ENCODE measurements at places on chromosomes 1 and 21.

DNA sequence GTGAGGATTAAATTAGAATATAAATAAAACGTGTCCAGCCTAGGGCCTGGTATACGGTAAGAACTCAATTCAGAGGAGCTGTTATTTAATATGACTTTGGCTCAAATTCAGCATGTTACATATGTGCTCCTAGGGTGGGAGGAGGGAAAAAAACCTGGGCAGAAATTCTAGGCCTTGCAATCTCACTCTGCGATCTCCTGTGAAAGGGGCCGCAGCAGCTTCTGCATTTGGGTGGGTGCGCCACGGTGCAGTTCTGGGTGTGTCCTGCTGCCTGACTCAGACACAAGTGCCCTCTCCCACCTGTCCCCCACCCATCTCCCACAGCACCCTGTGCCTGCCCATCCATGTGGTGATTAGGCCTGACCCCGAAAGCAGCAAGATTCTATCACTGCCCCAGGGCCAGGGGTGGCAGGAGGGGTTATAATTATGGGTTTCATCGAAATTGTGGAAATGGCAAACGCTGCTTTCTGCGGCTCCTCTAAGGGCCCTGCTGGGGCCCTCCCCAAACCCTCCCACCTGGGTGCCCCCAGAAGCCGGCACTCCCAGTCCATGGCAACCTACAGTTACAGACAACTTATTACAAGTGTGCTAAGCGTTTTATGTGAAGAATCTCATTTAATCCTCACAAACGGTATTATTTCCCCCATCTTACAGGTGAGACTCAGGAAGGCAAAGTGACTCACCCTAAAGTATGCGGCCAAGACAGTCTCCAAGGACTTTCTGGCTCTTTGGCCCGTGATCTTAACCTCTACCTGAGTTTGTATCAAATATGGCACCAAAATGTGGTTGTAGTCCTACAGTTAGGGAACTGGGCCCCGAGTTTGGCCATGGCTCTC is 25.5 kb upstream of the GRHL3 start:
- no peak for DNase-seq

GRCh38 chr1:109768820-109769219 is 5.1 kb upstream of the EPS8L3 start:
- no peak for DNase-seq

- no peak for DNase-seq
Observed at GRCh38 chr1:81149649-81150325, 650.9 kb upstream of the ADGRL2 start.

- DNase-seq: peak; percentile 53
Observed at GRCh38 chr1:218699421-218699820, 354.3 kb downstream of the TGFB2 start.

- peak; percentile 27 for DNase-seq
Observed at GRCh38 chr1:67489643-67490042, 59.4 kb upstream of the SERBP1 start.

DNA sequence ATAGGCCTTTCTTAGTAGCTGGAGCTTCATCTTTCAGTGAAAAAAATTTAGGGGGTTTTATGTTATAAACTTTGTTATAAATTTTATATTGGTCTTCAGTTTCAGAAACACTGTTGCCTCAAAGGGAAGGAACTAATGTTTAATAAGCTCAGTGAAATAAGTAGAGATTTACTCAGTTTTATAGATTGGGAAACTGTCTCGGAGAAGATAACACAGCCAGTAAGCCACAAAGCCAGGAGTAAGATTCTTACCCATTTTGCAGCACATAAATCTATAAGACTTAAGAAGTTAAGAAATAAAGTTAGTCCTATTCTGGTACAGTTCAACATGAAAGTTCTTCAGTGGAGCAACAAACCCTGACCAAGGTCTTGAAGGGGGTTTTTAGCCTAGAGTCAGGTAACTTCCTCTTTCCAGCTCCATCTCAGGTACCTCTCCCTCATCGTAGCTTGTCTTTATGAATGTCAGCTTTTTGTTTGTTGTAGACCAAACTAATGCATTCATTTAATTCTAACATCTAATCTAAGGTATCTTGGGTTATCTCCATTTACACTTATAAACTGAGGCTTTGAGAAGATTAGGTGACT is 3.3 kb downstream of the KPNA6 start:
- DNase-seq: no peak

GRCh38 chr1:184298440-184299405 is 88.1 kb upstream of the C1orf21 start:
- peak; percentile 44 for DNase-seq

- no peak for DNase-seq
Observed at GRCh38 chr1:206834217-206834616, 31.2 kb upstream of the IL20 start.

DNA sequence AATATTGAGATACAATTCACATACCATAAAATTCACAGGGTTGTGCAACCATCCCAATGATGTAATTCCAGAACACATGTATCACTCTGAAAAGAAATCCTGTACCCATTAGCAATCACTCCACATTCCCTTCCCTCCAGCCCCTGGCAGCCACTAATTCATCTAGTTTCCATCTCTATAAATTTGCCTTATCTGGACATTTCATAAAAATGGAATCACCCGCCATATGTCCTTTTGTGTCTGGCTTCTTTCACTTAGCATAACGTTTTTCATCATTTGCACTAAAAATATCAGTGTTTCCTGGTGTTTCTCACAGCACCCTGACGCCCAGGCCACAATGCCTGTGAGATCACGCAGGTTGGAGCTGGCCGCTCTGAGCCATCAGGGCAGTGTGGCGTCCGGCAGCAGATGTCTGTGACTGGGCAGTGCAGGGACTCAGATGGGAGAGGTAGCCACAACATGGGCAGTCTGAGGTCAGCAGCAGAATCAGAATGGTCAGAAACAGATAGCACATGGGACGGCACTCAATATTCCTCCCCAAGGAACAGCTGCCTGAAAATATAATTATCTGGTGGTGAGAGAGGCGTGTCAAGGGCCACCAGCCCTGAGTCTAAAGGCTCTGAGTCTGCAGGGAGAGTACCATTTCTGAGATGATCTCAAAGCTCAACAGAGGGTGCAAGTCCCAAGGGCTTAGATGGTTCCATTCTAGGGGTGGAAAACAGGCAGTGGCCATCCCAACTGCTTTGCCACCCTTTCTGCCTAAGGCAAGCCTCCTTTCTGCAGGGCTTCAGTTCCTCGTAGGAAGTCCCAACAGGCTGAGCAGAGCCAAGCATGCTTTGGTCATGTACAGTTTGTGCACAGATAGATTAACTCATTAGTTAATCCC is 129.4 kb upstream of the EDN2 start:
- DNase-seq: peak; percentile 85

- no peak for DNase-seq
Observed at GRCh38 chr1:11610629-11611180, 43.5 kb downstream of the FBXO2 start.

DNA sequence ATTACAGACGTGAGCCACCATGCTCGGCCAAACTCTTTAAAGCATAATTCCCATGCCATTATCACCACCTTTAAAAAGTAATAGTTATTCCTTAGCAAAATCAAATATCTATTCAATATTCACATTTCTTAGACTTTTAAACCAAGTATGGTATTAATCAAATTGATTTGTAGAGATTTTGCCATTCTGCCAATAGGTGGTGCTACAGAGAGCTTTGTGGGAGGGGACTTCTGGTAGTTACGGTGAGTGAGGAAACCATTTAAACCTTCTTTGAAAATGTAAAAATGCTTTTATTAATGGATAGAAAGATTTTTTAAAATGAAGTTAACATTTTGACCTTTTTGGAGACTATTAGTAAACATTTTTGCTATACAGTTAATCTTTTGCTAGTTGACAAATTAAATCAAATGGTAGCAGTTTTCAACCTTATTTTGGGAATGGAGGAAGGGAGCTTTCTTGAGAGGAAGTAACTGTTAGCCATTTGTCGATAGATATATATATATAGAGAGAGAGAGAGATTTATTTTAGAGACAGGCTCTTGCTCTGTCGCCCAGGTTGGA is 19.3 kb downstream of the IARS2 start:
- no peak for DNase-seq

DNA sequence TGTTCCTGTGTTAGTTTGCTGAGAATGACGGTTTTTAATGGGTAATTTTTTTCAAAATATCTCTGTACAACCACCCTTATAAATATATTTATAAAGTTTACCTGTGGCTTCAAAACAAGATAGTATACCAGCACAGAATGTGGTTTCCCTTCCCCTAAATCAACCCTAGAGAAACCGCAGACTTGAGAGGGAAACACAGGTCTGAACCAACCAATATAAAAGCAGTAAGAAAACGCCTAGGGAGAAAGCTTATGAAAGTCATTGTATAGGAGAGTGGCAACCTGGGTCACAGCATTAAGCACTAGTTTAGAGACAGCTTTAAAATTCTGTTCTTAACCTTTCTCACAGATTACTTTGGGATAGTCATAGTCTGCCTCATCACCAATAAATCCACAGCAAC is 180.6 kb upstream of the LHX8 start:
- no peak for DNase-seq

Measured in fibroblast of lung (primary cell).